ENCODE measurements at places on chromosomes 1 and 21.

DNA sequence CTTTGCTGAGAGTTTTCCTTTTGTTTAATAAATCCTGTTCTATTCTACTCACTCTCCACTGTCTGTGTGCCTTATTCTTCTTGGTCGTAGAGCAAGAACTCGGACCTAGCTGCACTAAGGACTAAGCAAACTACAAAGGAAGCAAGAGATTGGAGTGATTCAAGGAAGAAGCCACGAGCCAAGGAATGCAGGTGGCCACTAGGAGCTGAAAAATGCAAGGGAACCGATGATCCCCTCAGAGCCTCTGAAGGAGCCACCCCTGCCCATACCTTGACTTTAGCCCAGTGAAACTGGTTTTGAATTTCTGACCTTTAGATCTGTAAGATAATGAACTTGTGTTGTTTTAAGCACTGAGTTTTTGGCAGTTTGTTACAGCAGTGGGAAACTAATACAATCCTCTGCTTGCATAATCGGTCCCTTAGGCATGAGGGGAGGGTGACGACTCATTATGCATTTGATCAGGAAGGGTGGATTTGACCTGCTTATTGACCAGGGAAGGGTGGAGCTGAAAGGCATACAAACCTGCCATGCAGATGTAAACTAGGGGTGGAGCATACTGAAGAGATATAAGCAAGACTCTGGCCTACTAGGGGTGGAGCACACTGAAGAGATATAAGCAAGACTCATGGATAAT, 6.2 kb upstream of the CA6 start:
- no peak for DNase-seq

DNA sequence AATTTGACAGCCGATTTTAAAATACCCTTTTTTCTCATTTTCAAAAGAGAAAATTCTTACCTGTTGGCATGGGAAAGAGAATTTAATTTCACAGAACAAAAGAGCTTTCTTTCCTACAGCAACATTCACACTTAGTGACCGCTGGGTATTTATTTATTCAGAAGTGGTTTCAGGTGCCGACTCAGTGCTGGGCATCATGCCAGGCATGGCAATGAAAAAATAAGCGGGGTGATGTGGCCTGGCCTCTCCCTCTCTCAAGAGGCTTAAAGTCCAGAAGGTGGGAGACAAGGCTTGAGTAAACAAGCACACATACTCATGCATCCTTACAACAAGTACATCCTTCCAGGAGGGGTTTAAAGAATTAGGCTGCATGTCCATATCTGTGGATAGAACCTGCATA, 4.1 kb upstream of the PCP4 start:
- DNase-seq, result no peak

GRCh38 chr1:86345042-86345441, 51.1 kb downstream of the ODF2L start:
- DNase-seq, result no peak

GRCh38 chr1:207128336-207128921, 24.4 kb downstream of the C4BPA start:
- DNase-seq, result no peak

DNA sequence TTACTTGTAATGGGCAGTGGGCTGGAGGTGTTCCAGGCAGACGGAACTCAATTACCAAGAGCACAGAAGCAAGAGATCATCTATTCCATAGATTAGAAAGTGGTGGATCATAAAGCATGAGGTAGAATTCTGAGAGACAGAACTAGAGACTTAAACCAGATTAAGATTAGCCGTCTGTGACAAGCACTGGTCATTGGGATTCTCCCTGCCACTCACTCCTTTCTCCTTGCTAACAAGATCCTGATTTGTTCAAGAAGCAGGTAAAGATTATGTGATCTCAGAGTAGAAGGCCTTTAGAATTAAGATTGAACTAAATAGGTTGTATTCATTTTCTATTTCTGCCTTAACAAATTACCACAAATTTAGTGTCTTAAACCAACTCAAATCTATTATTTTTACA, 1.5 kb upstream of the HSPA13 start:
- no peak for DNase-seq

- DNase-seq, result no peak
Observed at GRCh38 chr1:116167625-116168276, 56.6 kb downstream of the MAB21L3 start.

- no peak for DNase-seq
Observed at GRCh38 chr21:26572702-26573381, at the start of gene CYYR1. TSS of gene CYYR1 (minus strand) at chr21:26573286. CDS start at chr21:26572940, 346 bp downstream.

DNA sequence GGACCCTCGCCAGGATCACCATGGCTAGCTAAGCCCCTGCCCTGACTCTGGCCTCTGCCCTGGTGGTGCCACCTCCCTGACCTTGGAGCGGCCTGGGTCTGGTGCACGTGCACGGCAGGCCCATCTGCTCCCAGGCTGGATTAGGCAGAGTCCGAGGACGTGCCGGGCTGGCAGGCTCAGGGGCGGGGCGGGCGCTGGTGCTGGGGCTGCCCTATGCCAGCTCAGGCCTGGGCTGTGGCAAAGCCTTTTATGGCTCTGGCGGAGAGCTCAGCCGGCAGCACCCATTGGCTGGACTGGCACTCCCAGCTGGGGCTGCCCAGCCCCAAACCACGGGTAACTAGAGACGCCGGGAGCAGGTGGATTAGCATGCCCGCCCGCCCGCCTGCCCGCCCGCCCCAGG, 17.1 kb upstream of the EDN2 start:
- no peak for DNase-seq

GRCh38 chr1:14377386-14377785, 221.1 kb upstream of the KAZN start:
- no peak for DNase-seq

DNA sequence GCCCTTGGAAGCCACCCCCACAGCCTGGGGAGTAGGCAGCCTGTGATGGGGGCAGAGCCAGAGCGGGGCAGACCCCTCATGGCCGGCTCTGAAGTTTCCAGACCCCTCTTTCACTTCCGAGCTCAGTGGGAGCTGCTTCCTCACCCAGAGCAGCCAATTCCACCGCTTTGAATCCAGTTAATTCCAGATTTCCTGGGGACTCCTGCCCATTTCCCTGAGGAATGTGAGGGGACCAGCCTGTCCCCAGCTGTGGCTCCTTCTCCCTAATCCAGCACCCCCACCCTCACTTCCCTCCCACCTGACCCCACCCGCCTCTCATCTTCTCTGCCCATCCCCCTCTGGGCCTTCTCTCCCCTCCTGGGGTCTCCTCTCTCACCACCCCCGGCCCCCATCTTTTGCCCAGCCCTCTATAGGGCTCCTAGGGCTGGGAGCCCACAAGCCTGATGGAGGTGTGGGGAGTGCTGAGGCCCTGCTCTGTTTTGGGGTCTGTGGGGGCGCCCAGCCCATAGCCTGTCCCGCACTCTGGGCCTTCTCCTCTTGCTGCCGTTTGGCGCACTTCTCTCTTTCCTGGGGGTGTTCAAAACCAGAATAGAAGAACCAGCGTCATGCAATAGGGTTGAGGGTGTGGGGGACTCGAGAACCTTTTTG, 26.2 kb upstream of the TNFRSF1B start:
- DNase-seq, result no peak

DNA sequence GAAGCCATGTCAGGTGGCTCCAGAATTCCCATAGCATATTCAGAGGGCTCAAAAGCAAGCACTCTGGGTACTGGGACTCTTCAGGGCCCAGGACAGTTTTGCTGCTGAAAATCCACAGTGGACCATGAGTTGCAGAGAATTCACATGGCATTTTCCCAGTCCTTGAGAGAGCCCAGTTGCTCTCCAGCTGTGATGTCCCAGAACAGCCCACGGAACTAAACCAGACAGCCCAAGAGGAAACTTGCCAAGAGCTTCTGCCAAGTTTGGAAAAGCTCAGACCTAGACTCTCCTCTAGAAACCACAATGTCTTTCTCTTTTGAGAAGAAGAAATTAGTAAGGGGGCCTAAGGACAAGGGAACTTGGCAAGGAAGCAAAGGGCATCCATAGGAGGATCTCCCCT, 69.4 kb downstream of the RGS2 start:
- no peak for DNase-seq

- no peak for DNase-seq
Observed at GRCh38 chr21:45964649-45965048, 16.9 kb upstream of the COL6A1 start.

- no peak for DNase-seq
Observed at GRCh38 chr21:32764186-32764585, 7.4 kb downstream of the PAXBP1 start.

- DNase-seq, result no peak
Observed at GRCh38 chr1:37449936-37450335, 24.4 kb upstream of the ZC3H12A start.
